ENCODE measurements at places on chromosomes 2 and 18.

DNA sequence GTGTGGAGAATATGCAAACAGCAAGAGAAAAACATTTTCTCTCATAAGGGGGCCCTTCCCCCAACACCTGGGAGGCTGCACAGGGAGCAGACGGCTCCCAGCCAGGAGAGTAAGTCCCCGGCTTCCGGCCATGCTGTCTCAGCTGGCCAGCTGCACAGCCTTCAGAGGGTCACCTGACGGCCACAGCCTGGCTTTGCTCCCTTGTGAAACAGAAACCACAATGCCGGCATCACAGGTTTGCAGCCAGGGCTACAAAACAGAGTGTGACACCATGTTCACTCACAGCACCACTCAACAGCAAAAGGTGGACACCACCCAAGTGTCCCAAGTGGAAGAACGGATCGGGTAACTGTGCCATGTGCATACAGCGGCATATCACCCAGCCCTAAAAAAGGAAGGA lies 86.9 kb upstream of the GPC1 start:
- no peak for DNase-seq

GRCh38 chr2:135615404-135615803 lies 84.1 kb downstream of the R3HDM1 start:
- DNase-seq: no peak

DNA sequence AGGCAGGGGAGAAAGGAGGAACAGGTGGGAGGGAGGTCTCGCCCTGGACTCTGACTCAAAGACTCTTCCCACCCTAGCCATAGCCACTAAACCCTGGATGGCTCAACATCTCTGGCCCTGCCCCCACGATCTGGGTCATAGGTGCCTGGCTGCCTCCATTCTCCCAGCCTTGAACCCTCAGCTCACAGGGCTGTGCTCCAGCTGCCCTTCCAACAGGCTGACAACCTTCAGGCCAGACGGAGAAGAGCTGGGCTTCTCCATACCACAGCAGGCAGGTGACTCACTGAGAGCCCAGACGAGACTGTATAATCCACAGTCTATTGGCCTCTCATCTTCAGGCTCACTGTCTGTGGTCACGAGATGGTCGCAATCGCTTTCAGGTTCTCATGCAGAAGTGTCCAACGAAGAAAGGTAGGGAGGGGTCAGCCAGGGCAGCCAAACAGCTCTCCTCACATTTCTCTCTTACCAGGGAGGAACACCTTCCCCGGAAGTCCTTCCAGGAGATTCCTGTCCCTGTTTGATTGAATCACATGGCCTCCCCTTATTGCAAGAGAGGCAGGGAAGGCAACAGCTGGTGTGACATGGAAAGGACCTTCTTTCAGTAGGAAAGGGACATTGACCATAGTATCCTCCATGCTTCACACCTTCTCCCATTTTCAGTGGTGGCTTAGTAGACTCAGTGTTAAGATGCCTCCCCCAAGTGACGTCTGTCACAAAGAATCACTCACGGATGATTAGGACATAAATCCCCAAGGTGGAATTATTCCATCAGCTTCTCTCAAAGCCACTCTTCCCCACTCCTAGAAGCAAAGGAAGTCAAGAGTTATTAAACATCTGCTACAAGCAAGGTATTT lies 100.1 kb downstream of the MRO start:
- no peak for DNase-seq

GRCh38 chr2:27050996-27051901 lies at the start of gene AGBL5:
Gene AGBL5 (plus strand): TSS chr2:27051668. CDS start chr2:27052959, 1,291 bp downstream.
- DNase-seq: peak; percentile 93

DNA sequence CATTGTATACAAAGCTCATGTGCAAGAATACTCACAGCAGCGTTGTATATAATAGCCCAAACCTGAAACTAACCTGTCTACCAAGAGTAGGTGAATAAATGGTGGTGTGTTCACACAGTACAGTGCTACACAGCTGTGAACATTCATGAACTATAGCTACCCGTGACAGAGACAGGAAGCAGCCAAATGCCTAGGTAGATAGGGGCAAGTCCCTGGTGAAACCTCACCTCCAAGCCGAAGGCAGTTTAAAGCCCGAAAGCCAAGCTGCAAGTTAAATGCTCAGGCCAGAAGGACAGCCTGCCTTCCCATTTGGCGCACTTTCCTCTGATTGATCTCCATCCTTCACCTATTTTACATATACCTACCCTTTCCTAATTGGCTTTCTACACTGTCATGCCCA lies 36.5 kb upstream of the IMPA2 start:
- no peak for DNase-seq

GRCh38 chr2:38975042-38975441 lies 85.4 kb downstream of the ARHGEF33 start:
- DNase-seq: no peak

GRCh38 chr2:70529610-70530009 lies 24.0 kb downstream of the TGFA start:
- no peak for DNase-seq

GRCh38 chr2:46966576-46966975 lies 51.0 kb upstream of the MCFD2 start:
- DNase-seq: no peak

- DNase-seq: no peak
These were observed 112.9 kb downstream of the SLC39A10 start for GRCh38 chr2:195769975-195770374.

DNA sequence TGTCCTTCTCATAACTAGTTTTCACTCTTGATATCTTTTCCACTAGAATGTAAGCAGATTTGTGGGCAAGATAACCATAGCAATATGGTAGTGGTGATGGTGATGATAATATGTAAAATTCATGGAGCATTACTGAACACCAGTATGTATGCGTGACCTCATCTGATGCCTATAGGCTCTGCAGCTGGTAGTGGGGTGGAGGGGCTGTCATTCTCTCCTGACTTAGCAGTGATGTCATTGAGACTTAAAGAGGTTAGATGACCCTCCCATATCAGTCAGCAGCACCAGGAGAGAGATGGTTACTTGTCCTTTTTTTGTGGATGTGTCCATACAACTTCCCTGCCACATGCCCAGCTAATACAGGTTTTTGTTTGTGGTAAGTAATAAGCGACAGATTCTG lies 27.9 kb downstream of the PARD3B start:
- no peak for DNase-seq

DNA sequence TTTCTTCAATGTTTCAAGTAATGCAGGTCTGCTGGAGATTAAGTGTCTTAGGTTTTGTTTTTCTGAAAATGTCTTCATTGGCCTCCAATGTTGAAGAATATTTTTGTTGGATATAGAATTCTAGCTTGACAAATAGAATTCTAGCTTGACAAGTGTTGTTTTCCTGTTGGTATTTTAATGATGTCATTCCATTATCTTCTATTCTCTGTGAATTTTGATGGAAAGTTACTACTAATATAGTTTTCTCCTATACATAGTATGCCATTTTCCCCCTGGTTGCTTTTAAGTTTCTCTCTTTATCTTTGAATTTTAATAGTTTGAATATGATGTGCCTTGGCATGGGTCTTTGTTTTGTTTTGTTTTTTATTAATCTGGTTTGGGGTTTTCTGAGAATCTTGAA lies 119.9 kb downstream of the RAPGEF4 start:
- no peak for DNase-seq

- DNase-seq: peak; percentile 30
These were observed 273.2 kb upstream of the SIX3 start for GRCh38 chr2:44668336-44668735.

- DNase-seq: peak; percentile 83
These were observed at the start of gene CNPPD1 for GRCh38 chr2:219176818-219177551. Gene CNPPD1 (minus strand): TSS chr2:219176925. CDS start chr2:219176828, 97 bp downstream.
